HS-5 (cell line): ENCODE measurements at places on chromosomes 6 and 20.

DNA sequence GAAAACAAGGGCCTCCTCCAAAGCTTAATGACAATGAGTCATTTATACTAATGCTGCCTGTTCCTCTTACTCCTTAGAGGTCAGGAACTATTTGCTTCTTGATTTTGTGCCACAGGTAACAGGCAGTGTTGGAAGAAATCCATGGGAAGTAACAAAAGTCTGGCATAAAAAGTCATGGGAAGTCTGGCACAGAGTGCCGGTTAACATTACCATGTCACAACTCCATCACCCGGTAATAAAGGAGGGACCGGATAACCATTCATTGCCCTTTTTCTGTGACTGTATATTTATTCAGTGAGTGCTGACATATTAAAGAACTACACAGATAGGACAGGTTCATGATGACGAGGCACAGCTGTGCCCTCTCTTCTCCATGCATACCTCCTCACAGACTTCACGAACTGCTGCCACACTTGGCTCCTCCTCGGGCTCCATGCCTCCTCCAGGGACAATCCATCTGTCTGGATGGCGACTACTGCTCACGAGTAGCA is 50.9 kb downstream of the NUDT3 start:
- no peak for DNase-seq

DNA sequence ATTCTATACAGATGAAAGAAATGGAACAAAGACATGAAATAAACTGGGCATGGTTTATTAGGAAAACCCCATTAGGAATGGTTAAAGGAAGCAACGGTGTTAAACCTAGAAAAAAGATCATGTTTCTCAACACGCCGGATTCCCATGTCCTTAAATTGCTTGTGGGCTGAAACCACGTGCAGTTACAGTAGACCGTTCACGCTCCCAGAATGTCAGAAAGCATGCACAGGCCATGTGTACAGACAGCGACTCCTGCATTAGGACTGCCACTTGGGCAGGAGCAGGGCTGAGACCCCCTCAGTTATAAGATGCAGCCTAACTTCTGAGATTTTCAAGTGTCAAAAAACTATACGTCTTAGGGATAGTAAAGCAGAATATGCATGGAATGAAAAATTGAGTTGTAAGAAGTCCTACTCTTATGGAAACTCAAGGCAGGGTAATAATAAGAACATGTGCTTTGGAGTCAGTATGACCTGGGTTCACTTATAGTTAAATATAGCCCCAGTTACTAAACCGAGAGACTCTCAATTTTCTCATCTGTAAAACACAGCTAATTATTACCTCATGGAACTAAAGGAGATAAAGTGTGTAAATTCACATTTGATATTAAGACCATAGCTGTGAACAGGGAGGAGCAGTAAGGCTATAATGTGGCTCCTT is 174.0 kb upstream of the UST start:
- no peak for DNase-seq

- no peak for DNase-seq
These were observed 72.5 kb downstream of the PTPN1 start for GRCh38 chr20:50582591-50583234.

- DNase-seq: peak; percentile 2
These were observed 51.5 kb downstream of the PLCB1 start for GRCh38 chr20:8183526-8183925.

GRCh38 chr20:57445298-57445697 is 54.1 kb downstream of the RBM38 start:
- DNase-seq: no peak

DNA sequence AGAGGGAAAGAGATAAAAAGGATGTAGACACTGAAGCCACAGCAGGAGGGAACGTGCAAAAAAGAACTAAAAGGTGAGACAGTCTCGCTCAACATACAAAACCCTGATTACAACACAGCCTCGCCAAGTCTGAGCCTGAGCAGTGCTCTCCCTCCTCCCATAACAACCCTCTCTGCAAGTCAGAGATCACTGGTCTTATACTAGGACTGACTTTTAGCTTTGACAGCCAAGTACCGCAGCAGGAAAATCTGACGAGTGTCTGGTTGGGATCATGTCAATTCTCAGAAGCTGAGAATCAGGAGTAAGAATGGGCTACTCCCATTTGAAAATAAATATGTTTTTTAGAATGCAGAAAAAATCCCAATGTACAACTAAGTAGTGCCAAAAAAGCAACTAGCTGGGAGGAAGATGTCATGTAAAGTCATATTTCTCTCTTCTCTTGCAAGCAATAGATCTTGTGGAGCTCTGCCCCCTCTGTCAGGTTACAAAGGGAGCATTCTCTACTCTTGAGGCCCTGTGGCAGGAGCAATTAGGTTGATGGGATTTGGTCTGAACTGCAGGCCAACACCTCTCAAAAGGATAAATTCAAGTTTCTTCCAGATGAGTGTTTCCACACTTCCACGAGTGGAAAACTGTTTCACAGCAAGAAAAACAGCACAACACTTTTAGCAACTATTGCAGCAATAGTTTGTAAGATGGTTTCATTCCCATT is 118.9 kb upstream of the COL21A1 start:
- no peak for DNase-seq

- no peak for DNase-seq
These were observed 13.4 kb upstream of the GMNN start for GRCh38 chr6:24761193-24761835.

GRCh38 chr6:150720774-150721233 is 121.1 kb downstream of the PLEKHG1 start:
- DNase-seq: no peak

DNA sequence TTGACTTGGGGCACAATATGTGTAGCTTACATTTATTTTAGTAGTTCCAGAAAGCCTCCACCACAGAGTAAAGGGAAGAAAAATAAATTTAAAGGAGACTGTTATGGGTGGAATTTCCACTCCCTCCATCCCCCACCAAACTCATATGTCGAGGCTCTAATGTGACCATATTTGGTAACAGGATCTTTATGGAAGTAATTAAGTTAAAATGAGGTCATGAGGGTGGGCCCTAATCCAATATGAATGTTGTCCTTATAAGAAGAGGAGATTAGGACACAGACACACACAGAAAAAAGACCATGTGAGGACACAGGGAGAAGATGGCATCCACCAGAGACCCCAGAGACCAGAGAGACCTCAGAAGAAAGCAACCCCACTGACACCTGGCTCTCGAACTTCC is 189.7 kb downstream of the EDN1 start:
- no peak for DNase-seq

DNA sequence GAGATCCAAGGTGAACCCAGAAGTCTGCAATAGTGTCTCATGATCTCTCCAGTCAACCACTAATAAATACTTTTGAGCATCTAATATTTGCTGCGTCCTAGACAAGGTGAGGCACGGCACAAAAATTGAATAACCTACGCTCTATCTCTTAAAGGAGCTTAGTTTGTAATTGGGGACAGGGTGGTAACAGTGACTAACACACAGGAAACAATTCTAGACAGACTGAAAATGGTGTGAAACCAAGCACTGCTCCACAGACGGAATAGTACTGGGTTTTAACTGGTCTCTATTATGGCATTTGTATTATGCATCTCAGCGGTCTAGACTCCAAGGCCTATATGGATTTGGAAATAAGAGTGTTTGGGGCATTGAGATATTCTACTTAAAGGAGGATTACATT is 120.1 kb downstream of the CLIC5 start:
- no peak for DNase-seq

GRCh38 chr6:37502703-37503291 is 3.1 kb upstream of the CCDC167 start:
- no peak for DNase-seq

DNA sequence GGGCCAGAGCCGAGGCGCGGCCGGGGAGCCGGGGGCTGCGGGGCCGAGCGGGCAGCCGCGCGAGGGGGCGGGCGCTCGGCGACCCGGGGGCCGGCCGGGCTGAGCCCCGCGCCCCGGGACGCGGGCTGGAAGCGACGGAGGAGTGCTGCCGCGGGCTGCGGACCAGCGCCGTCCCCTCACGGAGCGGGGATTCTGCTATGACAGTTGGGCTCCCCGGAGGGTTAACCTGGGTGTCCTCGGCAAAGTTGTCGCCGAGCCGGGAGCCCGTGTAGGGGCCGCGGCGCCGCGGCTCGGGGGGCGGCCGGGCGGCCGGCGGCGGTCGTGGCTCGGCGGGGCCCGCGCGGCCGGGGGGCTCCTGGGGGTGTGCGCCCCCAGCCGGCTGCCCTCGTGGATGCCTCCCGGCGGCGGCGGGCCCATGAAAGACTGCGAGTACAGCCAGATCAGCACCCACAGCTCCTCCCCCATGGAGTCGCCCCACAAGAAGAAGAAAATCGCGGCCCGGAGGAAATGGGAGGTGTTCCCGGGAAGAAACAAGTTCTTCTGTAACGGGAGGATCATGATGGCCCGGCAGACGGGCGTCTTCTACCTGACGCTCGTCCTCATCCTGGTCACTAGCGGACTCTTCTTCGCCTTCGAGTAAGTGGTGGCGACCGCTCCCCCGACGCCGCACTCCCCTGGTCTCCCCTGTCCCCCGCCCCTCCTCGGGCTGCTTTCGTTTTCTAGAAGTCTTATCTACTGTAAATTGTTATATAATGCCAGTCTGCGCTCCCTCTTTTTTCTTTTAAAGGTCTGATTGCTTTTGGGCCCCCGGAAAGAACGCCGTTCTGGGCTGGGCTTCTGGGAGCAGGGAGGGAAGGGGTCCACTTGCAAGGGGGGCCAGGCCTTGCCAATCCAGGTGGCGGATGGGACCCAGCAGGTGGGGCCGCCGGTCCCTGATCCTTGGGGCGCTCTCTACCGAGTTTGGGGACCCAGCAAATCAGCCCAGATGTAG is 936 bp downstream of the ZDHHC14 start:
- DNase-seq: no peak

DNA sequence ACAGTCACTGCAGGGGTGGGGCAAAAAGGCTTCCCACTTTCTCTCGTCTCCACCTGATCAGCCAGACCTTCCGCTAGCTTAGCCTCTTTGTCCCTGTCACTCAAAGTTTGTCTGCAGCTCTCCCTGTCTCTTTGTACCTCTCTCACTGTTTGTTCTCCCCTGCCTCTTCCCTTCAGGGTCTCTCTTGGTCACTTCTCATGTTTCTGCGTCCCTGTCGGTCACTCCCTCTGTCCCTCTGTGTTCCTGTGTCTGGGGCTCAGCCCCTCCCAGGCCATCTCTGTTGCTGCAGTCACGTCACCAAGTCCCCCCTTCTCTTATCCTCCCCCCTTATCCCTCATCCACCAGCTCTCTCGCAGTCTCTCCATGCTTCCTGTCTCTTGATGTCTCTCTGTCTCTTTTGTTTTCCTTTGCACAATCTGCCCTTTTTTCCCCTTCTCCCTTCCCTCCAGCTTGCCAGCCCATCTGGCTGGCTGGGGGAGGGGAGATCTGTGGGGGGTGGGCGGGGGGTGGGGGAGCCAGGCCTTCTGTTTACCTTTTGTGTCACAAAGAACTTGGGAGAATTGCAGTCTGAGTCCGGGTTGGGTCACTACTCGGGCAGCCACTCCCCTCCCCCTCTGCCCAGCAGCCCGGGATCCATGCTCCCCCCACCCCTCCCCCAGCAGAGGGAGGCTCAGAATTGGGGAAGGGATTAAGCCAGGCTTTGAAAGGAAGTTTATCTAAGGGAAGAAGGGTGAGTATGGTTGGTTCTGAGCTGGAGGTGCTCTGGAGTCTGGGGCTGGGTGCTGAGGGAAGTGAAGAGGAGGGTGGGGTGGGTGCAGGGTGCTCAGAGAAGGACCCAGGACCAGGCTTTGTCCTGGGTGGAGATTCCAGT is 32.3 kb downstream of the FOXP4 start:
- DNase-seq: no peak

DNA sequence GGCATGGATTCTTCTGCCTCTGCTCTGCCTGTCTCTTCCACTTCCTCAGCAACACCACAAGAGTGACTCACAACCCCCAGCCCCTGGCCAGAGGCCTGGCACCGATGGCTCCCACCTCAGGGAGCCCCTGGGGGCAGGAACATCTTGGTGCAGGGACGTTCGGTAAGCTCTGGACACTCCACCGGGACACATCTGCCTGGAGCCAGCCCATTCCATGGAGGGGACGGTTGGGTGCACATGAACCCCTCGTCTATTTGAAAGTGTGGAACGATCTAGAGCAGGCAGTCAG is 246.5 kb downstream of the ERMARD start:
- DNase-seq: no peak

DNA sequence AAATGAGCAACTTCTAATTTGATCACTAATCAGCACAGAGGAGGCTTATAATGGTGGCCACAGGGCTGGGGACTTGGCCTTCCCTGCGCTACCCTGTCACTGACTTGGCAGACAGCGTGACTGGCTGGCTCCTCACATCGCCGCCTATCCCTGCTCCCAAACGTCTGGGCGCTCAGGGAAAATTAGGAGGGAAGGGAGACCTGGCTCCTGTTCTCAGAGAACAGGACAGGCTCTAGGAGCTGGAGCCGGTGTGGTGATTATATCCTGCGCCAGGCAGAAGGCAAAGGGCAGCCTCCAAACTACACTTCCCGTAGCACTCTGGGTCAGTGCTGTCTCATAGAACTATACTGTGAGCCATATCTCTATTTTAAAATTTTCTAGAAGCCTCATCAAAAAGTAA is 53.4 kb downstream of the VEGFA start:
- DNase-seq: no peak

- DNase-seq: no peak
These were observed 34.2 kb downstream of the MAFB start for GRCh38 chr20:40654876-40655275.

DNA sequence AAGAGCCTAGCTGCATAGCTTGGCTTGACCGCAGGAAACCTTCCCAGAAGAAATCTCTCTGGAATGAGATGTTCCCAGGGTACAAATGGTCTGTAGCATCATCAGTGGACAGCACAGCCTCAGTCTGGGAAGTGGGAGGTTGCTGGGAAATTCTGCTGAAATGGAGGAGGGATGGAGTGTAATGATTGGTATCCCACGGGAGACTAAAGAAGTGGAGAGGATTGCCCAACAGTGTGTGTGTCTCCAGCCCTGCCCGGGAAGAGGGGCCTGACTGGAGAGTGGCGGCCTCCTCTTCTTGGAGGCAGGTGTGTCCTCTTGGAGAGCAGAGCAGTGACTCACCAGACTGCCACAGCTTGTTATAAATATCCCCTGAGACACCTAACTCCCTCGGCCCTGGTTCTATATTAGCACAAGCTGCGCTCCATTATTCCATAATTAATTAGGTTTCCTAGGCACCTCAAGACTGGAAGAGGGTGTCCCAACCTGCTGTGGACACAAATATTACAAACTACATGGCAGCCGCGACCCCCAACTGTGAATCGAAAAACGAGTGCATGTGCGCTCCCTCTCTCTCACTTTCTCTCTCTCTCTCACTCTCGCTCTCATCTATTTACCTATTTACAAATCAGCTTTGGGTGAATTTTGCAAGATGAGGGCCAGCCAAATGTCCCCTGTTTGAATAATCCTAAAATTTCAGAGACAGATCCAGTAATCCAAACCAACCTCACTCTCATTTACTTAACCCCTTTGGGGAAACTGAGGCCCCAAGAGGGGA is 68.8 kb downstream of the FGD2 start:
- DNase-seq: no peak

DNA sequence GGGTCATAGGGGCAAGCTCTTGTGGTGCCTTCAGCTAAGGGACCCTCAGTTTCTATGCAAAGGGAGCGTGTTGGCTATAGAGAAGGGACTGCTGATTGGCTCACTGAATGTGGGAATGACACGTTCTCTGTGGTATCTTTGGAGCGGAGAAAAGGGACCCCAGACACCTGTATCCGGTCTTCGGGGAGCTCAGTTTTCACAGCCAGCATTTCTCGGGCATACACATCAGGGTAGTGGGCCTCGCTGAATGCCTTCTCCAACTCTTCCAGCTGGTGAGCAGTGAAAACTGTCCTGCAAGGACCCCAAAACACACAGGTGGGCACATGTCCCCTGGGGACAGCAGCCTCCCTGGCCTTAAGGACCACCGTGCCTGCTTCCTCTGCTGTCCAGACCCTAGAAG is 3.3 kb downstream of the VSX1 start:
- no peak for DNase-seq
